ENCODE measurements at places on chromosomes 1 and 21. TPM values are rescaled to one million over a fixed set of nuclear protein-coding genes. Genes with fewer than 3 reads are reported as not detected.

- no peak for ATAC-seq
These were observed 192.9 kb downstream of the PCP4 start for GRCh38 chr21:40060083-40060677.

- ATAC-seq: no peak
These were observed 7.0 kb downstream of the RD3 start for GRCh38 chr1:211484755-211485479.

DNA sequence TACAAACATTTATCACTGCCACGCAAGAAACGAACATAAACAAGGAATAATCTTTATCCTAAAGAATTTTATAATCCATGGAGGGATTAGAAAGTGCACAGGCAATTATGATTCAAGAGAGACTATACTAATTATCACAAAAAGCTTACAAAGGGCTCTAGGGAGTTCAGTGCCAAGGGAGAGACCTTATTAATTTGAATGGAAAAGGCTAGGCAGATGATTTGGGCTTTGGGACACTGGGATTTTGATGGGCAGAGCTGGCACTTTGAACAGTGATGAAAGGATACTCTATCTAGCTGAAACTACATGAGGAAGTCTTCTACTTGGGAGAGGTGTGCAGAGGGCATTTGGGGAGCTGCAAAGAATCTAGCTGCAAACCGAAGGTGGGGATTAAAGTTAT lies 48.9 kb upstream of the IVNS1ABP start:
- peak; percentile 44 for ATAC-seq

DNA sequence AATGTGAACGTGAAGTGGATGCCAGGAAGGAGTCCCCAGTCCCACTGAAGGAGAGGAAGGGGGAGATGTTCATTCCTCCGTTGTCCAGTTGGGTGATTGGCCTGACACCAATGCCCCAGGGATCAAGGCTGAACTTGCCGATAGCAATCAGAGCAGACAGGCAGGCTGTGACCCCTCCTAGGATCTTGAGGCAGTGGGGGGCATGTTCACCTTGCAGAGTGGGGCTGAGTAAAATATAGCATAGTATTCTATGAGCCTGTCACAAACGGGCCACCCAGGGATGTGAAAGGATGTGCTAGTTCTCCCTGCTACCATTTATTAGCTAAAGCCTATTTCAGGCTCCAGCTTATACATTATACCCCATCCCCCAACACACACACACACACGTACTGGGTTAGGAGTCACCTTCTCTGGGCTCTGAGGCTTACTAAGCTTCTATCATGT lies 80.7 kb upstream of the CD34 start:
- ATAC-seq: no peak

GRCh38 chr1:233859446-233859845 lies 45.0 kb upstream of the SLC35F3 start:
- ATAC-seq: no peak

- no peak for ATAC-seq
These were observed 14.9 kb upstream of the LRRC3 start for GRCh38 chr21:44440241-44441040.

DNA sequence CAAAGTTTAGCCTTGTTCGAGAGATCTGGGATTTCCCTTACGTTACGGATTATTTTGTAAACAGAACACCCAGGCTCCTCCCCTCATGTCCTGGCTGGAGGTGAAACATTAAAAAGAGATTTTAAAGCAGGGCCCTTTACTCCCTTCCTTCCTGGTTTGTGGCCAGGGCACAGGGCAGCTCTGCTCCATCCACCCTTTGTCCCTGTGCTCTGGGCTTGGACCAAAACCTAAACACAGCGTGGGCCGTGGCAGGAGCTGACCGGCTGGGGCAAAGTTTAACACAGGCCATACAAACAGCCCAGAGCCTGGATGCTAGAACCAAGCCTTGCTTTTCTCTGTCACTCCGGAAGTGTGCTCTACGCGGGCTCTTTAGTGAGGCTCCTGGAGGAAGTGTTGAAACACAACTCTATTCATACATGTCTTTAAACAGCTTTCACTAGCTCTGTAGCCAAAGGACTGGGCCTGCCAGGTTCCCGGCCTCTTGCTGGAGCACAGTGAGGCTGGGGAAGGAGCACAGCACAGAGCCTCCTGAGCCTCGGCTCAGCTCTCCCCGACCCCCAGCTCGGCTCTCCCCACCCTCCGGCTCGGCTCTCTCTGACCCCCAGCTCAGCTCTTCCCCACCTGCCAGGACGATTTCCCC lies 84.7 kb downstream of the PDE9A start:
- ATAC-seq: peak; percentile 51

DNA sequence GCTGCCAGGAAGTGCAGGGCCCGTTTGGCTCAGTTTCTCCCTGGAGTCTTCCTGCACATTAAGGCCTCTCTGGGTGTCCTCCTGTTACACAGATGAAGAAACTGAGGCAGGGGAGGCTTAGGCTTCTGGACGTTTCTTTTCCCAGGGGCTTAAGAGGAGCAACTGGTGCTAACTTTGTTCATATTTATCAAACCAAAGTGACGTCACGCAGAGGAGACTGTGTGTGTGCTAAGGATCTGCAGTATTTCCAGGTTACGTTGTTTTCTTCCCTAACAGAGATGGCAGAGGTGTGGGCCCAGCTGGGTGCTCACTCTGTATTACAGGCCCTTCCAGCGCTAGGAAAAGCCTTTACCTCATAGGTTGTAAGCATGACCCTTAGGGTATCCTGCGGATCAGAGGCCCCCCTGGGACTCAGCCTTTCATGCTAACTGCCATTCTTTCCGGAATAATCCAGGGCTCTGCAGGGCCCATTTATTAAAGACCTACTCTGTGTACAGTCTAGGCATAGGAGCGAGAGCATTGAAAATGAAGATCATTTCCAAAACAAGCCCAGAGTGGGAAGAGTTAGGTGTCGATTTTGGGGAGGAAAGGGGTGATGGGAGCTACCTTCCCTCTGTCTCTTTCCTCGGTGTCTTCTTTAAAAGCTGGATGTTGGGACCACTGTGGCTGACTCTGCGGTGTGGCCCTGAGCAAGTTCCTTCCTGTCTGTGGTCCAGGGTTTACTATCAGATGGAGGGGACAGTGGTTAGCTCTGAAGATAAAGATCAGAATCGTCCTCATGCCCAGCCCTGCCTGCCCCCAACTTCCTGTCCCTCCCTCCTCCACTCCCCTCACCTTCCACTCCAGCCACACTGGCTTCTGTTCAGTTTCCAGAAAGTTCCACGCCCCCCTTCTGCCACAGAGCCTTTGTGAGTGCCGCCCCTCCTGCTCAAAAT lies 4.6 kb downstream of the AGTRAP start:
- ATAC-seq: no peak

GRCh38 chr1:55214934-55215193 lies 300 bp downstream of the USP24 start:
- peak; percentile 34 for ATAC-seq

GRCh38 chr21:36859744-36860501 lies 106.5 kb downstream of the HLCS start:
- peak; percentile 95 for ATAC-seq

DNA sequence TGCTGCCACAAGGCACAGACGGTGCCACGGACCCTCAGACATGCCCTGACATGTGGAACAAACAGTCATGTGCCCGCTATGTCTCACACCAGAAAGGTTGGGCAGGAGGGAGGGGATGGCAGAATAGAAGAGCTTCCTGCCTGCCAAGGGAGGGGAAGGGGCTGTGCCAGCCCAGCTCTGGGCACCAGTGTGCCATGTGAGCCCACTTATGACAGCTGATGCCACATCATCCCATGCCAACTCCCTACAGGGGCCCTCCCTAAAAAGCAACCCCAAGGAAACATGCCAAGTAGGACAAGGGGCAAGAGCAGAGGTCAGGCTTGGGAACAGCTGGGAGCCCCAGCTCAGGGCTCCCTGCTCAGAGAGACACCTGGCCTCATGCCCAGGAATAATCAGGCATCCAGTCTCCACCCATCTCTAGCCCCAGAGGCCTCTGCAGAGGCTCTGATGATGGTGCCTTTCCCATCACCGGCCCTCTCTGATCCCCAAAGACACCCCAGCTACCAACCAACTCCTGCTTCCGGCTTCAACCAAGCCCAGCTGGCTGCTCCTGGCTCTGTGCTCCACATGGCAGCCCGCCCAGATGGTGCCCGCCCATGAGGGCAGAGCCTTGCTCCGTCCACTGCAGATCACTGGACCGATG lies 10.3 kb downstream of the ADGRB2 start:
- peak; percentile 4 for ATAC-seq

GRCh38 chr1:46030876-46031660 lies 101.4 kb downstream of the PIK3R3 start:
- no peak for ATAC-seq

GRCh38 chr1:71899881-71900280 lies 382.5 kb downstream of the NEGR1 start:
- no peak for ATAC-seq

The SPTA1 gene
- not detected for total RNA-seq

The GLUL gene
- 435 TPM for total RNA-seq

The KRTAP24-1 gene
- not detected for total RNA-seq

The SASS6 gene
- total RNA-seq: 2.9 TPM

The PINK1 gene
- total RNA-seq: 36.8 TPM

Measured in esophagus mucosa (tissue), 1 donor.